ENCODE measurements at places on chromosomes 6 and 20.

- DNase-seq = no peak
Observed at GRCh38 chr6:150756173-150756572, 109.3 kb upstream of the MTHFD1L start.

DNA sequence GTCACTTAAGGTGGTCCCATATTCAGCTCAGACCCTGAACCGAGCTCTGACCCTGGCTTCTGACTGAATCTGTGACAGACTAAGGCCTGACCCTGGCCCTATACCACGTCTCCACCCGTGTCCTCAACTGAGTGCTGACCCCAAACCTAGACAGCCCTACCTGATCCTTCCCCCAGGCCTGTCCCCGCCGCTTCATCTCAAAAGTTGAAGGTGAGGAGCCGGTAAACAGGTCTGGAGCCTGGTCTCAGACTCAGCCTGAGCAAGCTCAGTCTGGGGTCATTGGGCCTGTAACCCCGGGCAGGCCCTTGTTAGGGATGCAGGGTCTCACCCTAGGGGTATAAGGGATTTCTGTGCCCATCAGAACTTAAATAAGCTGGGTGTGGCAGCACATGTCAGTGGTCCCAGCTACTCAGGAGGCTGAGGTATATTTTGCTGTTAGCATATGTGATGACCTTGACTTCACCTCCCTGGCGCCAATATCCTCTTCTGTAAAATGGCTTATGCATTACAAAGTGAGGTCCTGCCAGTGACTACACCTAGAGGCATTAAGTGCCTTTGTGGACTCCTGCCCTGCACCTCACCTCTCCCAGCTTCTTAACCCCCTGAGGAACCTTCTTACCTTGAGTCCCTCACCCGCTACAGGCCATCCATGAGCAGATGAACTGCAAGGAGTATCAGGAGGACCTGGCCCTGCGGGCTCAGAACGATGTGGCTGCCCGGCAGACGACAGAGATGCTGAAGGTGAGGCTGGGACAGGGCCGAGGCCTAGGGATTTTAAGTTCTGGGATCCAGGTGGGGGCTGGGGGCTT, 20.0 kb downstream of the RBCK1 start:
- DNase-seq = no peak

GRCh38 chr6:123625696-123626095, 11.1 kb downstream of the TRDN start:
- DNase-seq = no peak

- no peak for DNase-seq
Observed at GRCh38 chr6:73885393-73885792, 189.4 kb downstream of the CD109 start.

DNA sequence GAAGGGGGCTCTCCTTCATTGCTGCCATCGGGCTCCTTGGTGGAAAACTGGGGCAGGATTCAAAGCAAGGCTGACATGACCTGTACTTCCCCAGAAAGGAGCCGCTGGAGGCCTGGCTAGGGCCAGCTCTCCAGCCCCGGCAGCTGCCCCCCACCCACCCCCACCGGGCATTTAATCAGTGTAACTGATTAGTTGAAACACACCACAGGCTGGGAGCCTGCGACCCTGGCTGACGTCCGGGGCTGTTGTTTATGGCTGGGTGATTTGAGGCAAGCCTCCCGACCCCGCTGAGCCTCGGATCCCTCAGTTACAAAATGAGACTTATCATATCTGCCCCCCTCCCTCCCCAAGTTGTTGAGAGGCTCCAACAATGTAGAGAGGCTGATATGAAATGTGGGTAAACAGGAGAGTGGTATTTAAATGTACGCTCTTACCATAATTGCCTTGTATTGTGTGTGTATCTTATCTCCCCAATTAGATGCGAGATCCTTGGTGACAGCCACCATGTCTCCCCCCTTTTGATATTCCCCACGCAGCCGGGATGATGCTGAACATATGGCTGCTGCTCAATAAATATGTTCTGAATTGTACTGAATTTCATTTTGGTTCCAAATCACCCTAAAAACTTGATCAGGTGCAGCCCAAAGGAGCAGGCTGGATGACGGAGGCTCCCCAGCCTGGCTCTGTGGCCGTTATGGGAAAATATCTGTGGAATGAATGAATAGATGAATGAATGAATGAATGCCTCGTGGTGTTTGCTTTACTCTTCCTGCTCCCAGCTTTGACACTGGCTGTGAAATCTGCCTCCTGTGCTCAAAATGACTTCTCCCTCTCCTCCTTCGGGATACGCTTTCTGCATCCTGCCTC, 31.8 kb upstream of the APCDD1L start:
- DNase-seq = no peak

GRCh38 chr20:41065716-41066115, 37.1 kb downstream of the TOP1 start:
- DNase-seq = no peak

GRCh38 chr6:8180327-8181159, 78.2 kb upstream of the EEF1E1 start:
- no peak for DNase-seq

GRCh38 chr6:168047841-168048723, 30.9 kb downstream of the FRMD1 start:
- no peak for DNase-seq

GRCh38 chr6:105649192-105649591, 246.3 kb upstream of the PREP start:
- DNase-seq = no peak

DNA sequence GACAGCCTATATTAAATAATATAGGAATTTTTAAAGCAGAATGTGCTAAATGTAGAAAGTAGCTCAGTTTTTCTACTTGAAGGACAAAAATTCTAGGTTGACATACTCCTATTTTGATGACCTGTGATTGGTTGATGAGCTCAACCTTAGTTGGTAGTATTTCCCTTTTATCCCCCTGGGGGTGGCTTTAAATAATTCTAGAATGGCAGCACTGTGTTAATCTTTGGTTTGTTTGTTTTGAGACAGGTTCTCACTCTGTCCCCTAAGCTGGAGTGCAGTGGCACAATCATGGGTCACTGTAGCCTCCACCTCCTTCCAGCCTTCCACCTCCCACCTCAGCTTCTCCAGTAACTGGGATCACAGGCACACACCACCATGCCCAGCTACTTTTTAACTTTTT, 29.2 kb downstream of the FARS2 start:
- no peak for DNase-seq

- DNase-seq = no peak
Observed at GRCh38 chr6:40791004-40791403, 203.8 kb upstream of the LRFN2 start.

Measured in CD4-positive, alpha-beta T cell treated with Interleukin-17A for 1 hour (primary cell).